GM12878 (cell line): ENCODE measurements at places on chromosomes 4 and X. TPM values are rescaled to one million over a fixed set of nuclear protein-coding genes. Genes with fewer than 3 reads are reported as not detected.

DNA sequence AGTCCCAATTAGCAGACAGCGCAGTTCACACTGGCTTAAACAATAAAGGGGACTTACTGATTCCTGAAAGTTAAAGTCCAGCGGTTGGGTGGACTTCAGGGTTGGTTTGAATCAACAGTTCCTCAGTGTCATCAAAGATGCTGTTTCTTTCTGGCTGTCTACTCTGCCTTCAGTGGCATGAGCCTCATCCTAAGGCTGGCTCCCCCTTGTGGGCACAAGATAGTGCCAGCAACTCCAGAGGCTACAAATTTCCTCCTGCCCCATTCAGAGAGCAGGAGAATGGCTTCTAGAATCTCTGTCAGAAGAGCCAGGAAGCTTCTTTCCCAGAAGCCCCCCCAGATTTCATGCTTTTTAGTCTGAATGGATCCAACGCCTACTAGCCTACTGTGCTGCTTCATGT is 82.4 kb upstream of the MTM1 start:
- no peak for DNase-seq

- DNase-seq, result no peak
Measured at GRCh38 chr4:15488136-15488535, 18.5 kb downstream of the CC2D2A start.

GRCh38 chr4:55727746-55728145 is 91.6 kb upstream of the NMU start:
- DNase-seq, result no peak

GRCh38 chr4:102497986-102498385 is 3.2 kb upstream of the NFKB1 start:
- DNase-seq, result no peak

GRCh38 chr4:115453416-115453815 is 340.0 kb upstream of the NDST4 start:
- no peak for DNase-seq

- DNase-seq, result no peak
Measured at GRCh38 chr4:48669086-48669485, 111.0 kb downstream of the FRYL start.

GRCh38 chr4:165699055-165699454 is 174.0 kb upstream of the TLL1 start:
- no peak for DNase-seq

GRCh38 chr4:2395584-2395983 is 22.9 kb downstream of the ZFYVE28 start:
- no peak for DNase-seq

DNA sequence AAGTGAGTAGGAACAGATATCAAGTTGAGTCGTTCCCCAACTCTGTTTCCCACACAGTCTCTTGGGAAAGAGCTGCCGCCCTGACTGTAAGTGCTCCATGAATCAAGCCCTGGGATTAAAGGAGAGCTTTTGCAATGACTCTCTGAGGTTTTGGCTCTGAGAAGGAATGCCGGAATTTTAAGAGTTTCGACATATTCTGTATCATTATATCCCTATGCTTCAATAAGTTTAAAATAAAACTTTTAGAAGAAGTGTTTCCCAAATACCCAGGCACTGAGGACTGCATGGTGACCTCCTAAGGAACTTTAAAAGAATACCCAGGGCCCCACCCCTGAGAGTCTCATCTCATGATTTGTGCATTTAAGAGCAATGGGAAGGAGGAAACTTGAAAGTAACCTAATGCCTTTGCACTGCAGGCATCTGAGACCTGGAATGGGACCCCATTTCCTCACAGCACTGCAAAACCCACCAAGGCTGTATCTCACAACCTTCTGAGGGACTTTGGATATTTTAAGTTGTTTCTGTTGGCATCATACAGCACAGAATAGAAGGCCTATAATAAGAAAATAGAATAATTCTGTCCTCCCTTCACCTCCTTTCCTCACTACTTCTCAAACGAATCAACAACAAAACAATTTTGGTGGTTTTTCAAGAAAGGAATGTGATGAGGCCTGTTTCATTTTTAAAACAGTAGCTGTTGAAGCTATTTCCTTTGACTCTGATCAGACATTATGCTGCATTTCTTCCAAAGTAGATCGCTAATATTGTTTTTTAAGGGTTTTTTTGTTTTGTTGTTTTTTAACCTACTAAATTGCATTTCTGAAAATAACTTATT is 121.2 kb downstream of the GASK1B start:
- DNase-seq, result no peak

GRCh38 chr4:47624031-47624441 is 139.0 kb downstream of the ATP10D start:
- no peak for DNase-seq

DNA sequence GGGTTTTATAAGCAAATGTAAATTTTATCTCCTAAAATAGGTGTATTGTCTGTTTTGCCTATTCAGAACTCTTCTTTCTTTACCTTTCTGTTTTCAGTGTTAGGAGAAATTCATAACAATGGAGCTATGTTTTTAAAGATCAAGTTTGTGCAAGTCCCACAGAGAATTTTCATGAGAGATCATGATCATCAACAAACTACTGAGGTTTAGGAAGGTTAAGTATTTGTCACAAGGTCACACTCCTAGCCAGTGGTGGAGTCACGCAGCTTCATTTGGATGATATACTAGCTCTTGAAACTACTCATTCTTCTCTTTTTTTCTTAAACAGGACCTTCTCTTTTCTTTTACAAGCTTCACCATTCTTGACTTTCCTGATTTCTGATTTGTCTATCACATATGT is 892.6 kb upstream of the FRG1 start:
- no peak for DNase-seq

DNA sequence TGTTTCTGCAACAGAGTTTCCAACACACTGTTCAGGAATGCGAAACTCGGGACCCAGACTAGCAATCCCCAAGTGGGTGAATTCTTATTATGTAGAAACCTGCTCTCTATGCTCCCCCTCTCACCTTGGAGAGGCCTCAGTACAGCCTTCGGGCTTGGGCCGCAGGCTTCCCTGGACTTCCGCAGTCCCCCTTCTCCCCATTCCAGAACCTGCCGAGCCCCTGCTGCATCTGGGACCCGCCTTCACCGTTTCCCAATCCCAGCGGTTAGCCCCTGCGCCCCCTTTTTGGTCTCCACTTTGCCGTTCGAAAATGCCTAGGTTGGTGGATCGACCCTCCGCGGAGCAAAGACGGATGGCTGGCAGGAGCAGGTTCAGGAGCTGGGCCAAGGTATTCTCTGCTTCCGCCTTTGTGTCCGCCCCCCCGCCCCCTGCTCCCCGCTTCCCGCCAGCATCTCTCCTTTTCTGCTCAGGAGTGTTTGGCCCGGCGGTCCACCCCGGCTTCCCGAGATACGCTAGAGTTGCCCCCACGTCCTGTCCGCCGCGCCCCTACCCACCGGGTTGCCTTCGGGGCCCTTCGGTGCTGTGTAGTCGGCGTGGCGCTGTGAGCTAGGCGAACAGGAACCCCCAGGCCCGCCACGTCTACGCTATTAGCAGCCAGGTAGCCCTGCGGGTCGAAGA is 11.5 kb downstream of the HAND2 start:
- no peak for DNase-seq

DNA sequence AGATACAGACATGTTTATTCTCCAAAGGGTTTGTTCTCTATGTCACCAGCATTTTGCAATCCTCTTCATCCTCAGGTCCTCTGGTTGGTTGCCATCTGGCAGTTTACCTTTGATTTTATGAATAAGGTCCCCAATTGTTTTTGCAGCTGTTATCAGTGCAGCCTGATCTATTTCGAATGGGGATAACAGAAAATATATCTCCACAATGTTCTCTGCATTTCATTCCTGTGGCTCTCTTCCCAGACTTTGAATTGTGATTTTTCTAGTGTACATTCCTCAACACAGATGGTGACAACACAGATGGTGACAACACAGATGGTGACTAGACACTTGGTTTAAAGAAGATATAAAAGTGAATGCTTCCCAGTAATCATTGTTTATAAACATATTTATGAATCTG is 74.1 kb downstream of the FBXO8 start:
- DNase-seq, result no peak

GRCh38 chrX:84721416-84721815 is 219.2 kb upstream of the HDX start:
- DNase-seq, result no peak

DNA sequence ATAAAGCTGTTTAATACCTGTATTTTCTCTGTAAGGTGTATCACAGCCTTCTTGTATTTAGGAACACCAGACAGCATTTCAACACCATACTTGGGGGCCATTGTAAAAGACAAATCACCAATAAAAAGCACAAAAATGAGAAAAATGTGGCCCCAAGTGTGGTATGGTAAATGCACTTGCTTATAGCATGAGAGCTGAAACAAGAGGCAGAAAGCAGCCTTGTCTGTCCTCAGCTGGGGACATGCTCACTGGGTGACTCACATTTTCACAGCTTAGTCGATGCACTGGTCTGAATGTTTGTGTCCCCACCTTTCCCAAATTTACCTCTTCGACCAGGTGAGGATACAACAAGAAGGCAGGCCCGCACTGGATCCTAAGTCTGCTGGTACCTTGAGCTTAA is 639.7 kb upstream of the AGA start:
- no peak for DNase-seq

DNA sequence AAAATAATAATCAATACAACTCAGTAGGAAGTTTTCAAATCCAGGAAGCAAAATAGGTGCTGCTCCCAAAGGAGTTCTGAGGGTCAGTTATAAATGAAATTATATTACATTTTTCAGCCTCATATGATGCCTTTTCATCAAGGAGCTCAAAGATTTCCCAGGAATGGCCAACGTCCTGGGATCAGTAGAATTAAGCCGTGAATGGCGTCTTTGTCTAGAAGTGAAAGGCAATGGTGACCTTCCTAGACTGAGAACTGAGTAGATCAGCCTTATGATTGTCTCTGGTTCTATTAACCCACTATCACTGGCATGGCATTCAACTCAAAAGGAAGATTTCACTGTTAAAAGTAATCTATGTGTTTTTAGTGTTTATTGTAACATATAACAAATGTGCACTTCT is 74.4 kb downstream of the ENOX2 start:
- DNase-seq, result no peak

DNA sequence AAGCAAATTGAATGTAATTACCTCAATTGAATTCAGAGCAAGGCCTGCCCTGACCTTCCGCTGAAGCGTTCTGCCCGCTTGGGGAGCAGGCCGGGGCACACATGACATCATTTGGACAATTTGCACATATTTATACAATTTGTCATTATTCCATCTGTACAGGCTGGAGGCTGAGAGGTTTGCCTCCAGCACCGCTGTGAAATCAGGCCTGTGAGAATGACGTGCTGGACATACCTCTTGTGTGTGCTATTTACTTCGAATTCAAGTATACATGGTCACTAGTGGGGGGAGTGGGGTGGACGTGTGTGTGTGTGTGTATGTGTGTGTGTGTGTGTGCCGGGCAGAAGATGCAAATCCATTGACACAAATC is 285.6 kb downstream of the SHOX start:
- no peak for DNase-seq

DNA sequence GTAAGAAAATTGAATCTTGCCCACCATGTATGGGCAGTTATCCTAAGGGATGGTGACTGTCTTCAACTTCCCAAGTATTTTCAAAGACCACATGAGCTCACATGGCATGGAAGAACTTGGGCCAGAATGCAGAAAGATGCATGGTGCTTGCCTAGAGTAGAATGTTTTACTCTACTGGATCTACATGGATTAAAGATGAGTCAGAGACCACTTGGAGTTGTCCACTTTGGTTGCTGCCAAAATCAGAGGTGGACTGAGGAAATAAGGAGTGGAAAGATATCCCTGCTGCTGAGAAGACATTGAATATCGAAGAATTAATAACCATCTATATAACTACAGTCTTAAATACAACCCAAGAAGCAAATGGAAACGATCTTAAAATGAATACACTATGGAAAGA is 498.1 kb downstream of the NLGN4X start:
- no peak for DNase-seq

GRCh38 chr4:78845472-78845871 is 69.3 kb downstream of the BMP2K start:
- peak; percentile 5 for DNase-seq

- DNase-seq, result no peak
Measured at GRCh38 chr4:113468165-113469022, 293.1 kb downstream of the CAMK2D start.

DNA sequence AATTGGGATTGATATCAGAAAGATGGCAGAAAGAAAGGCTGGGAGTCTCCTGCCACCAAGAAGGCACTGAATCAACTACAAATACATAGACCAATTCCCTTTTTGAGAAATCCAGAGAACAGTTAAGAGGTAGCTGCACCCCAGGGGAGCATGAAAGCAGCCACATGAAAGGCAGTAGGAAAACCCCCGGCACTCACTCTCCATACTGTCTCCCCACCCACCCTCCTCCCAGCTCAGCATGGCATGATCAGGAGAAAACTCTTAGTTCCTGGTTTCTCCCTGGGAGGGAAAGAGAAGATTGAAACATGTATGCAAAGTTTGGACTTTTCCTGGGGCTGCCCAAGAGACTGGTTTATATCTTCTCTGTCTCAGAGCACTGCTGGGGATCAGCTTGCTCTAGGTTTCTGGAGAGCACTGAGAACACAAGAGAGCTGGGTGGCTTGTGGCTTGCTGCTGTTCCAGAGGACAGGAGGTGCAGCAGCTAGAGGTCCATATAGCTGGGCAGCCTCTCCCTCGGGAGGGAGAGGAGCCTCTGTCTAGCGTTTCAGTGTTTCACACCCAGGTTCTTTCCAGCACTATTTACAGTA is 305.7 kb downstream of the PDGFC start:
- peak; percentile 4 for DNase-seq

GRCh38 chrX:137748827-137749226 is 182.9 kb downstream of the ZIC3 start:
- no peak for DNase-seq

DNA sequence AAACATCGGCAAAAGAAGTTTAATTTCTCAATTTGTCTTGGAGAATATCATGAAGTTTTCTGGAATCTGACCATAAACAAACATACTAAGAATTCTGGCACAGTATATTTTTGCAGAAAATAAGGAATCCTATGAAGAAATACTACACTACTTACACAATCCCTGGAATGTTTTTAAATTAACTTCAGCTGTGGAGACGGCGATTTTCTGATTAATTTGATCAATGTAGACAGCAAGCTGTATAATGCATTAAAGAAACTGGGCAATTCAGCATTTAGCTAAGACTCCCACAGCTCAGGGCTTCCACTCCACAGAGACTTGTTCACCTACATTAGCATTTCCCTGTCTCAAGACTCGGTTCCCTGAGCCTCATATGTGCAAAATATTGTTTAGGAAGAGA is 12.2 kb downstream of the EGFL6 start:
- DNase-seq, result no peak

GRCh38 chr4:180086480-180087190 is 2156.6 kb upstream of the TENM3 start:
- no peak for DNase-seq

GRCh38 chr4:184531008-184531407 is 56.7 kb upstream of the IRF2 start:
- no peak for DNase-seq

Gene SPATA4
- not detected in 2 replicates for polyA plus RNA-seq

Gene NAA11
- polyA plus RNA-seq, result not detected in 2 replicates

Gene TRIM75
- not detected in 2 replicates for polyA plus RNA-seq

Gene SPANXN4
- not detected in 2 replicates for polyA plus RNA-seq

Gene STAP1
- 4.6 and 5.4 TPM in 2 replicates for polyA plus RNA-seq

Gene SHROOM3
- polyA plus RNA-seq, result 0.01 and 0.08 TPM in 2 replicates

Gene EVC2
- polyA plus RNA-seq, result 5.9 and 6.5 TPM in 2 replicates

Gene TMEM154
- 28.3 and 32.3 TPM in 2 replicates for polyA plus RNA-seq

Gene CSN1S1
- not detected in 2 replicates for polyA plus RNA-seq

Gene SRPX2
- polyA plus RNA-seq, result not detected in 2 replicates

Gene UGT2B17
- polyA plus RNA-seq, result not detected in 2 replicates
